Left ventricle myocardium inferior (tissue), 1 donor: ENCODE measurements at places on chromosomes 3 and 15. TPM values are rescaled to one million over a fixed set of nuclear protein-coding genes. Genes with fewer than 3 reads are reported as not detected.

DNA sequence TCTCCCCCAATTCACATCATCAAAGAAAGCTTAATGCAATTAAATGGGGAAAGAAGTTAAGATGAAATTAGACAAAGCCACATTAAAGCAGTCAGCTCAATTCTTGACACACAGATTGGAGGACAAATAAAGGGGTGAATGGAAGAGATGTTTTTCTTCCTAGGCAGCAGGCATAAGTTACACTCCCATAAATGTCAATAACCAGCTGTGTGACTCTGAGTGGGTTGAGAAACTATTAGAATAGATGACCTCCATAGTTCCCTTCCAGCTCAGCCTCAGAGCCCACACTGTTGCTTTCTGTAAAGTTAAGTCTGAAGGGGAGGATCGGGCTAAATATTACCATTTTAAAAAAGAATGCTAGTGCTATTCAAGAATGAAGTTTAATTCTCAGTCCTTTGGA lies 71.0 kb downstream of the THBS1 start:
- no peak for DNase-seq

GRCh38 chr15:89874926-89875564 lies 18.7 kb downstream of the AP3S2 start:
- DNase-seq = peak; percentile 80

WNT5A gene
- total RNA-seq = 3.8 TPM

TTLL13 gene
- total RNA-seq = 0.19 TPM

GRCh38 chr3:73245459-73245858 lies 184.0 kb downstream of the EBLN2 start:
- DNase-seq = no peak
